ENCODE measurements at places on chromosomes 1 and 21.

GRCh38 chr1:91454136-91454535 lies 46.5 kb upstream of the CDC7 start:
- no peak for DNase-seq

DNA sequence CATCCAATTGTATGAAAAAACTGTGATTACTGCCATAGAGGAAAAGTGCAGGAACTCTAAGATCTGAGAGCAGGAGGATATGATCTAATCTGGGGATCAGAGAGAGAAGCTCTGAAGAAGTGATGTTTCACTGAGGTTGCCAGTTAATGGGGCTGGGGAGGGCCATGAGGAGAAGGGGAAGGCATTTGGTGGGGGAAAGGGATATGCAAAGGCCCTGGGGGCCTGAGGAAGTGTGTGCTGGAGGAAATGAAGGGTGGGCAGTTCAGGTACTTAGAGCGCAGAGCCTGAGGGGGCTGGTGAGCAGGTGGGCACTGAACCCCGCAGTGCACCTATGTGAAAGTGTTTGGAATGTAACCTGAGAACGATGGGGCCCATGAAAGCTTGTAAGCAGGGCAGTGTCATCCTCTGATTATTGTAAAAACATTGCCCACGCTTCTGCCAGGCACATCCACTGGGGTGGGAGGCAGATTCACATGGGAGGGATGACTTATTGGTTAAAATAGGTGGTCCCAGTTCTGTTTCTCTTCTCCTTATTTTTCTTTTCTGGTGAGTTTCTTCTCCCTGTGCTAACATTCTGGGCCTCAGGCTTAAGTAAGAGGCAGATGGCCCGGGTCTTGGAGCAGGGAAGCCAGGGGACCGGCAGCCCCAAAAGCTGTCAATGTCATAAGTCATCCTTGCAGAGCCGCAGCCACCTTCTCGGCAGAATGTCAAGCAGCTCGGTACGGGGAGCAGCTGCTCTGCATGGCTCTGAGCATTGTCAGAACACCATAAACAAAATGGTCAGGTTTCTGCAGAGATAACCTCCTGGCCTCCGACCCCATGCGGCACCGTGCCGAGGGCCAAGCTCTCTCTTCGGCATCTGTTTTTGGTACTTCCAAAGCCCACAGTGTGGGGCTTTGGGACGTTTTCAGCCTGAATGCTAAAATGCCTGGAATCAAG lies 492.0 kb upstream of the VAMP3 start:
- no peak for DNase-seq

GRCh38 chr1:216904471-216904870 lies 181.2 kb upstream of the ESRRG start:
- no peak for DNase-seq

DNA sequence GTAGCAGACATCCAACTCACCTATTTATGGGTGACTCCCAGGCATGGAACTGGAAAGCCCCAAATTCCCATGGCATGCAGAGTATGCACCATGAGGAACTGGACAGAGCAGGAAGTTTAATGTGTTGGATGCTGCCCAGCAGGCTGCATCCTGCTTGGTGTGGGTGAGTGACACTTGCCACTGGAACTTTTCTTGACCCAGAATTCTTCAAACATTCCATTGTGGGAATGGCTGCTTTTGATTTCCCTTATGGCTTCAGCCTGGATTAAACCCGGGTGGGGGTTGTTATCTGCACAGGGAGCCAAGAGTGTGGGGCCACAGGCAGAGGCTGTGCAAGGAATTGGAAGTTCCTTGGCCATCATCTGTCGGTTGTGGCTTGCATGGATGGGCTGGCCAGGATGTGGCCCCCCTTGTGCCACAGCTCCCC lies 26.9 kb upstream of the BACE2 start:
- no peak for DNase-seq

DNA sequence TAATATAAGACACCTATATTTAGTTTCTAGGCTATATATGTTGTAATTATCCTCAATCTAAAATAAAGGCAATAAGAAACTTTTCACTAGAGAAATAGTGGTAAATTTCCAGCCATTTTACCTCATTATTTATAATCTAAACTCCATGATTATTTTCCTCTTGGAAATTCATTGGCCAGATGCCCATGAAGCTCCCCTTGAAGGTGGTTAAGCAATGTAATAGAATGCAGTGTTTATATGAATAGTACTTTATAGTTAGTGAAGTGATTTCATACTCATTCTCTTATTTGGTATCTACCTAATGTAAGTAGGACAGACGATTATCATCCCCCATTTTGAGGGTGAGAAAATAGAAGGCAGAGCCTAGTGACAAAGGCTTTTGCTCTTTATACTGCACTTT lies 26.5 kb downstream of the NFYC start:
- no peak for DNase-seq

DNA sequence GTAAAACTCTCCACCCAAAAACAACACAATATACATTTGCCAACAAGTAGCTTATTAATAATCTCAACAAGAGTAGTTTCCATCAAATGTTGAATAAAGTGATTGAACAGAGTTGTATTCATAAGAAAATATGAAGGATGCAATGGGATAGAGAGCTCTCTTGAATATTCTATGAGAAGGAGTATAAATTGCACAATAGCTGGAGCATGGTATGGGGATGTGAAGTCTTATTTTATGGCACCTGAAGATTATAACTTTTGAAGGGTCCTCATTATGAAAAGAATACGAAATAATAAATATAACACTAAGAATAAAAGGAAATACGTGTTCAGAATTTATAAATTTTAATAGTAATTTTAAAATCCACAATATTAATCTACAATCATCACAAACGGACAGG lies 1415.1 kb downstream of the KCNT2 start:
- DNase-seq = no peak

DNA sequence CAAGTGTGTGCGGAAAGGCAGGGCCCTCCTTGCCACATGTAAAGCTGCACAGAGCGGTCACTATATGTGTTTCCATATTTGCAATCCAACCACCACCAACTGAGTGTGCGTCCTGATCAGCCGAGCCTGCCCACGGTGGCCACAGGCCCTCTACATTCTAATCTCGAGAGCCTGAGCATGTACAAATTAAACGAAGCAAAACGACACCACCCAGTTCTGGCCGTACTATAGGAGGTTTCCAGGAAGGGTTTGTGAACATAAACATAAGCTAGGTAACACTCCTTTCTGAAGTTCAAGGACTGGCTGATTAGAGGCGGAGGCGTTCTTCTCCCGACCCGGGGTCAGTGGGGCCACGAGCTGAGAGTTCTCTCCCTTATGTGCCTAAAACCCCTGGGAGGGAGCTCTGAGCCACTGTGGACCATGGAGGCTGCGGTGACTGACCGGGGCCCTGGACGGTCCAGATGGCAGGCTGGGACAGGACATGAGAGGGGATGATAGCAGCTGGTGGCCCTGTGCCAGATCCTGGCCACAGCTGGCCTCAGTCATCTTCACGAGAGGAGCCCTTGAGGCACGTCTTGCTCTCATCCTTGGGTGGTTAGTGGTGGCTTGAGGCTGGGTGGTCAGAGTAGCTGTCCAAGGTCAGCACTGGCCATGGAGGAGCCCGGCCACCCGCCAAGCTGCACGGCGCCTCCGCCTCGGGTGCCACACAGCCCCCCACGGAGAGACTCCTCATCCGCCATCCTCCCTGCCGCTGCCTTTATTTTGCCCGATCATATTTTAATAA lies 39.1 kb upstream of the TRAPPC10 start:
- no peak for DNase-seq

DNA sequence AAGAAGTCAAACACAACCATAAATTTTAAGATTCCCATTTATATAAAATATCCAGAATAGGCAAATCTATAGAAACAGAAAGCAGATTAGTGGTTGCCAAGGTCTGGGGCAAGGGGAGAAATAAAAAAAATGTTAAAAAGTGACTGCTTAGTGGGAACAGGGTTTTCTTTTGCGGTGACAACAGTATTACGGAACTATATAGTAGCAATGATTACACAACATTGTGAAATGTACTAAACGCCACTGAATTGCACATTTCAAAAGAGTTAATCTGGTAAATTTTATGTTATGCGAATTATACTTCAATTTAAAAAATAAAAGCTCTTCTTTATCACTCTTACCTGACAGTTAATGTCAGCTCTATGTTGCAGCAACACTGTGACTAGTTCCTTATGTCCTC lies 105.2 kb downstream of the ACBD6 start:
- DNase-seq = no peak

GRCh38 chr1:101238031-101238628 lies 1.3 kb downstream of the S1PR1 start:
- no peak for DNase-seq
